ENCODE measurements at places on chromosomes 2 and 18.
A peak's percentile ranks its signal among the peaks of the same experiment; 100 is the strongest.

- no peak for DNase-seq
Measured at GRCh38 chr18:9435041-9435440, 40.3 kb upstream of the RALBP1 start.

- no peak for DNase-seq
Measured at GRCh38 chr2:109164739-109165221, 35.8 kb downstream of the SH3RF3 start.

- no peak for DNase-seq
Measured at GRCh38 chr18:76230791-76231190, 264.3 kb downstream of the ZNF516 start.

GRCh38 chr2:47401789-47402554 is 984 bp upstream of the MSH2 start:
- DNase-seq: no peak

DNA sequence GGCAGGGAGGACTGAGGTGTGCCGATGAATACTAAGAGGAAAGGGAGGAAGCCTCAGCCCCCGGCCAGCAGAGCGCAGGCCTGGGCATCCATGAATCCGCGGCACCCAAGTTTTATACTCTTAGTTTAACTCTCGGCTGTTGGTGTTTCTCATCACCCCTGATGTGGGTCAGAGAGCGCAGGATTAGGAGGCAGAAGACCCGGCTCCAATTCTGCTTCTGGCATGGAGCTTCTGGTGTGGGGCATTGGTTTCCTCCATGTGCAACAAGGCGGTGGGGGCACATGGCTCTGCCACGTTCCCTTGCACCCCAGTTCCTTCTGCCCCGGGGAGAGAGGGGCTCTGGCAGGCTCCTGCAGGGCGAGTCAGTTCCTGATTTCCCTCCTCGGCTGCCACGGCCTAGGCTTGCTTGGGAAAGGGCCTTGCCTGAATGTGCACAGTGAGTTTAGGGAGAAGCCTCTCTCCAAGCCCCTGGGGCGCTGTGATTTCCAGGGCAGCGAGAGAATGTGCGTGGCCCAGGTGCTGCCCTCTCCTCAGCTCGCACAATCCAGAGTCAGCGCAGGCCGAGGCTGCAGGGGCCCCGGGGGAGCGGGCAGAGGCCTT is 36.2 kb upstream of the DNMT3A start:
- no peak for DNase-seq

DNA sequence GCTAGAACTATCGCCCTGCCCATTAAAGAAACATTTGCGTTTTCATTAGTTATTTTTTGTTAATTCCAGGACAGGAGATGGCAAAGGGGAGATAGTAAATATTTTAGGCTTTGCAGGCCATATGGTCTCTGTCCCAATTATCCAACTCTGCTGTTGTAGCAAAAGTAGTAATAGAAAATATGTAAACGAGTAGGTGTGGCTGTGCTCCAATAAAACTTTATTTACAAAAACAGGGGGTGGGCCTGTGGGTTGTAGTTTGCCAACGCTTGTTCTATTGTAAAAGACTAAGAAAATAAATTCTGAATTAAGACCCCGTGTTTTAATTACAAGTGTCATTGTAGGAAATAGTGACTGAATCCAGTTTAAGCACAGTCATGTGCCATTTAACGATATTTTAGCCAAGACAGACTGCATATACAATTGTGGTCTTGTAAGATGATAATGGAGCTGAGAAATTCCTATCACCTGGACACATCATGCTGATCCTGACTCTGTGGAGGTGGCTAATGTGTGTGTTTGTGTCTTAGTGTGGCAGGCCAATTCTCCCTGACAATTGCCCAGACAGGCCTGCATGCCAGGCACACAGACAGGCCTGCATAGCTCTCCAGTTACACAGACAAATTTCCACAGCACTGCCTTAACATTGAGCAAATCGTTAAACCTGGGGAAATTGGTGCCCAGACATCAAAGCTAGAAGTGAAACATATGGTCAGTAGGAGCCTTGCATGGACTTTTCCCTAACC is 76.4 kb downstream of the SKA1 start:
- DNase-seq: no peak

DNA sequence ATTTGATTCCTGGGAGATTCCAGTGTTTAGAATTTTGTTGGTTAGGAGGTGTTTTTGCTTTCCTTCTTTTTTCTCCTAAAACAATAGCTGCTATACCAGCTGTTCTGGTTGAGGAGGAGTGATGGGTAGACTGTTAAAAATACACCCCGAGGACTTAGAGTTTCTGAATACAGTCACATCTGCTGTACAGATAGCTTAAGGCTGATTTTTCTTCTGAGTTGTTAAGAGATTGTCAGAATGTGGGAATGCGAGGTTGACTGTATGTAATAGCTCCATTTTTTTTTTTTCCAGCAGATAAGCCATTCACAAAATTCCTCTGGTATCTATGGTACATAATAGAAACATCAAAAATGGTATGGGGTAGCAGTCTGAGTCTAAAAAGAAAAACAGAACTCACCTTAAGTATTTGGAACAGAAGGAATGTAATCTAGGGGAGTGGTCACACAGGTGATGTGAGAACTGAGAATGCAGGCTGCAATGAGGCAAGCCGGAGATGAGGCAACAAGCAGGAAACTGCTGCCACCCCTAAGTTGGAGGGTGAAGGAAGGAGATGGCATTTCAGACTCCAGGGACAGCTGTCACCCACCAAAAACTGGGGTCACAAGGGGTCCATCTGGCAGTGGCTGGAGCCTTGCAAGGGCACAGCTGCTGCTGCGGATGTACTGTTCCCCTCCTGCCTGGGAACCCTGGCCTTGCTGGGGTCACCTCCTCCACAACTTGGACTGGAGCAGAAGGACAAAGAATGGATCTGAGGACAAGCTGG is 2.4 kb downstream of the DGKD start:
- DNase-seq: peak; percentile 44

DNA sequence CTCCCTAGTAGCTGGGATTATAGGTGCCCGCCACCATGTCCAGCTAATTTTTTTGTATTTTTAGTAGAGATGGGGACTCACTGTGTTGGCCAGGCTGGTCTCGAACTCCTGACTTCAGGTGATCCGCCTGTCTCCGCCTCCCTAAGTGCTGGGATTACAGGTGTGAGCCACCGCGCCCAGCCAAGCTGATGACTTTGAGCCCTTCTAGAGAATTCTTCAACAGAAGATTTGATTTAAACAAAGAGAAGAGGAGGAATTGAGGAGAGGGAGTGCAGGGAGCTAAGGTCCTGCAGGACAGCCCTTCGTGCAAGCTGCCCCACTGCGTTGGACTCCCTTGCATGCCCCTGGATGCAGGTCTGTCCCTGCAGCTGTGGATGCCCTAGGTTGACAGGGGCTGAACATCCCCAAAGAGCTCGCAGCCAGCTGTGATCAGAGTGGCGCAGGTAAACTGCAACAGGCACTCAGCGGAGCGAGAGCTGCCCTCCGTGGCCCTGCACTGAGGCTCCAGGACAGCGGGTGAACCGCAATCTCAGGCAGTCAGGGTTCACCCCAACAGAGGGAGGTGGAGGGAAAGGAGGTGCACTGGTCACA is 13.7 kb downstream of the ADRA2B start:
- no peak for DNase-seq

All from GM12865 (cell line).